Amniotic epithelial cell (primary cell): ENCODE measurements at places on chromosomes 5 and 9.

DNA sequence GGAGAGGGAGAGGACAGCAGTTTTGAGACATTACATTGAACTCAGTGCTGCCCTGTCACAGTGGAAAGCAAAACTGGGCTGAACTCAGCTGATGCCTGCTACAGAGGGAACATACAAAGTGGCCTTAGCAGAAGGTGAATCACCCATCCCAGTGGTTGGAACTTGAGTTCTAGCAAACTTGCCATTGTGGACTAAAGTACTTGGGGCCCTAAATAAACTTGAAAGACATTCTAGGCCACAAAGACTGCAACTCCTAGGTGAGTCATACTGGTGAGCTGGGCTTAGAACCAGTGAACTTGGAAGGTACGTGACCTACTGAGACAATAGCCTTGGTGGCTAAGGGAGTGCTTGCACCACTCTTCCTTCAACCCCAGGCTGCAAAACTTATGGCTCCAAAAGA, 155.7 kb upstream of the RIOK2 start:
- no peak for DNase-seq

DNA sequence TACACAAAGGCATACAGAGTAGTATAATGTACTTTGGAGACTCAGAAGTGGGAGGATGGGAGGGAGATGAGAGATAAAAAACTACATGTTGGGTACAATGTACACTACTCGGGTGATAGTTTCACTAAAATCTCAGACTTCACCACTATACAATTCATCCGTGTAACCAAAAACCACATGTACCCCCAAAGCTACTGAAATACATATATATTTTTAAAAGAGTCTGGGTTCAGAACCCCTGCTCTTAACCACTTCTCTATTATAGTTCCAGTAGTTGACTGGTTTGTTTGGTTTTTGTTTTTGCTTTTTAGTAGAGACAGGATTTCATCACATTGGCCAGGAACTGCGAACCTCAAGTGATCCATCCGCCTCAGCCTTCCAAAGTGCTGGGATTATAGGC, 22.6 kb downstream of the SGTB start:
- DNase-seq, result no peak

- DNase-seq, result peak; percentile 2
Measured at GRCh38 chr5:117955831-117956230, 1032.5 kb downstream of the DTWD2 start.

- no peak for DNase-seq
Measured at GRCh38 chr5:135236908-135237747, 161.9 kb downstream of the MACROH2A1 start.

DNA sequence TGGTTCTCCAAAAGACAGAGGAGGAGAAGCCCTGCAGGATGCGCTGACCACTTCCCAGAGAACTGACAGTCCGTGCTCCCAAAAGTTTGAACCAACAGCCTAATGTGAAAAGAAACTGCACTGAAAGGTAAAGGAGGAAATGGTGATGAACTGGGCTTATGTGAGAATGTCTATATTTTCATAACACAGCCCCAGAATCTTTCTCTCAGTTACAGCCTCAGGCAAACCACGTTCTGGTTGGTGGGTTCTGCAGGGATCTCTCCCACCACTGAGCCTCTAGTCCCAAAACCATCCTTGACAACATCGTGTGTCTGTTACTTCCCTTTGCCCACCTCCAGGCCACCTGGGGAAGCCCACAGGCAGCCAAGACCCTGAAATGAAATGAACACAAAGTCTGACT, 23.9 kb downstream of the SPARC start:
- DNase-seq, result no peak

DNA sequence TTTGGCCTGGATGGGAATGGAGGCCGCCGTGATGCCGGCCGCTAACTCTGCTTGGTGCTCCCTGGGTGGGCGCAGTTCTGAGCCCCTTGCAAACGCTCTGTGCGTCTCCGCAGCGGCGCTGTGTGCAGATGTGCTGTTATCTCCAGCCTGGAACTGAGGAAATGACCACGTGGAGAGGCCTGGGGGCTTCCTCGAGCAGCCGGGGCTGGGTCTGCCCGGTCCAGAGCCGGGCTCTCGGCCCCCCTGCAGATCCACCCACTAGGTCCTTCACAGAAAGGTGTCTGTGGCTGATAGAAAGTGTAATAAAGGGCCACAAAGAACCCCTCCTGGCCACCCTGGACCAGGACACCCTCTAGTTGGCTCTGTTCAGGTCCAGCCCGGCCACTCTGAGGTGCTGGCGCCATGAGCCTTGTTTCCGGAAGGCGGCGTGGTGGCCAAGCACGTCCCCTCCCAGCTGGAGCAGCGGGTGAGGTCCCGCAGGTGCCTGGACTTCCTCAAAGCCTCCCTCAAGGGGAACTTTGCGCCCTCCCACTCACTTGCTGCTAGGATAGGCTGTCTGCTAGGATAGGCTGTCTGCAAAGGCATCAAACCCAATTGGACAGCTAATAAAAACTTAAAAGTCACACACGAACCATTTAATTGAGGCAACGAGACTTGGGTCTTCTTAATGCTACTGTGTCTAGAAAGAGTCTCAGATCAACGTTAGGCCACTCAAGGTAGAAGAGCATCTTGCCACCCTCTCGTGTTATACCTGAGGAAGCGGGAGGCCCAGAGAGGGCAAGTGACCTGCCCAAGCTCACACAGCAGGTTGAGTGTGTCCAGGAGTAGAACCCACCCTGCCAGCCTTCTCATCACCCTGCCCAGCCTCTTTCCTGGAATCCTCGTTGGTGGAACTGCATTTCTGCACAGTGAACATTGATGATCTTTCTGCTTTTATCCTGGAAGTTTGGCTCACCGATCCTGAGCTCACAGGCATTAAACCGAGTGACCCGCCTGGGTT, 109.3 kb upstream of the FCN2 start:
- no peak for DNase-seq

GRCh38 chr5:136810261-136810801, 445.0 kb upstream of the TRPC7 start:
- DNase-seq, result peak; percentile 22

DNA sequence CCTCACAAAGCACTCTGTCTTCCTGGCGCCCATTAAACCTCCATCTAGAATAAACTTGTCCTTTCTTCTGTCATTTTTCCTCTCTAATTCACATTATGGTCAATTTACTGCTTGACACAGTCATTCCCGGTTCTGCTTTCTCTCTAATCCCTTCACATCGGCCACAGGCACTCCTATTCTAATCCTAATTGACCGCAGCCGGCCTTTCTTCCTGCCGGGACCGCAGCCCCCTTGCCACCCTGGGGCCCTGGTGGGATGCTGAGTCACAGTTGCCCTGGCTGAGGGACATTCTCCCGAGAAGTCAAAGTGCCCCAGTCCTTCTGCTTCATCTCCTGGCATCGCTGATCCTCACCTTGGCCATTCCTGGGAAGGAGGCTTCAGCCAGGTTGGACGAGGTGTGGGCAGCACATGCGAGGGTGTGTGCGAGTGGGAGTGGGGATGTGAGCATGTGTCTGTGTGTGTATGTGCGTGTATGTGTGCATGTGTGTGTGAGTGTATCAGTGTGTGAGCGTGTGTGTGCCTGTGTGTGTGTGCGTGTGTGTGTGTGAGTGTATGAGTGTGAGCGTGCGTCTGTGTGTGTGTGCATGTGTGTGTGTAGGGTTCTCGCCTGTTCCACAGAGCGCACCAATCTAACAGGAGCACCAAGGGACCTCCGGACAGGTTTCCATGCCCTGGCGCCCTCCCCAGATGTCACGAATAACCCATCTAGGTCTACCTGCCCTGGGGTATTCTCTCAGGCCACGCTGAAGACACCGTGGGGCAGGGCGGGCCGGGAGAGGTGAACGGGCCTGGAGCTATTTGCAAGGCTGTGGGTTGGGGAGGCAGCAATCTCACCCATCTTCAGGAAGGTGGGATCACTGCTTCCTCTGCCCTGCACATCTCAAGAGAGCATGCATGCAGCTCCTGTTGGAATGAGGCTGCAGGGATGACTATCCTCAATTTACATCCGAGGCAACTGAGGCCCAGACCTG, 191.2 kb downstream of the PAX5 start:
- DNase-seq, result peak; percentile 25

- DNase-seq, result peak; percentile 71
Measured at GRCh38 chr5:27130587-27130986, 92.2 kb upstream of the CDH9 start.

- DNase-seq, result no peak
Measured at GRCh38 chr9:5479994-5480694, 29.8 kb downstream of the CD274 start.

DNA sequence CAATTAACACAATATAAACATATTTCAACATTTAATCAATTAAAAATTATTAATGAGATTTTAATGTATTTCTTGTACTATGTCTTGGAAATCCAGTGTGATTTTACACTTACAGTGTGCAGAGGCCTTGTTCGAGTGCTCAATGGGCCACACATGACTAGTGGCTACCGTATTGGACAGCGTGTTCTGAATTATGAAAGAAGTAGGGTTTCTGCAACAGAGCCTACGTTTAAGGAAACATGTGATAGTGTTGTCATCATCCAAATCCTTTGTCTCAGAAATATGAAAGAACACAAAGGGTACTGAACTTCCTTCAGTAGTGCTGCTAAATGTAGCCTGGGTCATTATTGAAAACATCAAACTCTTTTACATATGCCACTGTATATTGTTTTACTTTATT, 29.5 kb downstream of the NPR3 start:
- no peak for DNase-seq

DNA sequence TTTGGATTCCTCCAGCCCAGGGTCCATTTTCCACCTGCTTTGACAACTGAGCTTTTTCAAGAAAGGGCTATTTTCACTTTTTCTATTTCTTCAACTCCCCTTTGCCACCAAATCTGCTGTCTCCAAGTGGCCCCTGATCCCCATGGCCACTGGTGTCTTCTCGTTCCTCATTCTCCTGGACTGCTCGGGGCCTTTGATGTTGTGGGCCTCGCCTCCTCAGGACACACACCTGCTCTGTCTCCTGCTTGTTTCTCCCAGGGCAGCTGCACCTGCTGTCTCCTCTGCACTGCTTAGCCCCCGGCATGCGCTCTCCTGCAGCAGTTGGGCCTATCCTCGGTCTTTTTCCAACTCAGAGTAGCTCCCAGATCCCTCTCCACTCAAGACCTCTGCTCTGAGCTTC, 16.3 kb upstream of the NANS start:
- no peak for DNase-seq

DNA sequence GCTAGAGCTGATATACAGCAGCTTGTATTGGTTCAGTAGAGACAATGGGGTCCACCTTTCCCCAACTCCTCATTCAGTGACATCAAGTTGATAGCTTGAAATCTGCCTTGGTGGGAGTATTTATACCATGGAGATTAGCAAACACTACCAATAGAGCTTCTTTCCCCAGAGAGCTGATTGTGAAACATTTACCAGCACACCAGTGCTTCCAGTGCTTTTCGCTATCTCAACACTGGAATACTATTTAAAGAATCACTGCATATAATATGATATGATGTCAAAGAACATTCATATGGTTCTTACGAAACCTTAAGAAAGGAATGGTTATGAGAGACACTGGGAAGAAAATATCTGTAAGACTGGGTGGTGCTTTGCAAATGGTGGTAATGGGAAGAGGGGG, 21.8 kb upstream of the RNF145 start:
- DNase-seq, result peak; percentile 90

DNA sequence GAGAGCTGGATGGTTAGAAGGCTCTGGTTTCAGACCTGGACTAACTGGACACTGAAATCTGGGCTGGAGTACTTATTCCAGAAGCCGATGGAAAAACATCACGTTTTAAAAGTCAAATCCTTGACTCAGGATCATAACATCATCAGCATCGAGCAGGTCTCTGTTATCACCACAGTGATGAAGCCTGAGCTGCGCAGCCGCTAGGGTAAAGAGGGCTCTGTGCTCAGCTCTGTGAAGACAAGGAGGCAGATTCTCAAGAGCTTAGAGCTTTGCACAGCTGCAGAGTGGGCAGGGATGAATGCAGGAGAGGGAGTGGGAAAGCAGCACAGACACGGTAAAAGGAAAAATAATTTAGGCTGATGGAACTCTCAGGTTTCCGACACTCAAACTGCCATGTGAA, 208.8 kb upstream of the TAS2R1 start:
- DNase-seq, result peak; percentile 3

- DNase-seq, result no peak
Measured at GRCh38 chr5:63573380-63573779, 388.9 kb downstream of the HTR1A start.

DNA sequence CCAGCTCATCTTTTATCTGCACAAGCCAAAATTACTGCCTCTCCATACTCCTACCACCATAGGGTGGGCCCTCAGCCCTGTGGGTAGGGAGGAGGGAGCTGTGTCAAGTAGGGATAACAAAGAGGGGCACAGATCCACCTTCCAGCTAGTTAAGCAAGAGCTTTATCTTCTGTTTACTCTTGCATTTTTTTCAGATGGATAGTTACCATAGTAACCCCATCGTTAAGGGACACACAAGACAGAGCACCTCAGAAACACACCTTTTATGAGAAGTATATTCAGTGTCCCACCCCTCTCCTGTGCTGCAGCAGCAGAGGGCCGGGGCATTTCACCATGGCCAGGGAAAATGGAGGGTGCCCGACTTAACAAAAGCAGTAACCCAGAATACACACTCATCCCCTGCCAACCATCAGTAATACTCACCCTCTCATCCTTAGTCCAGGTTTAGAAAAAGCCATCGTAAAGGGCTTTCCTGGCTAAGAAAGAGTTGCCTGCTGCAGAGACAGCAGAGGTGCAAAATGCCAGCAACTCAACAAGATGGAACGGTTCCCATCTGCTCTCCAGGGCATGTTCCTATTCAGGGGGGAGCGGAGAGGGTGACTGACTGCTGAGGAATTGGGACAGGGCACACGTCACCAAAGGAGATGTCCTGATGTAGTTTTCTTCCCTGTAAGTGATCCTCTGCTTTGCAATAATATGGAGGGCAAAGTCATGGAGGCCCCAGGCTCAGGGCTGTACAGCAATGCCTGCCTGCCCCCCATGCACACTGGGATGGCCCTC, 25.1 kb downstream of the MACROH2A1 start:
- peak; percentile 69 for DNase-seq

DNA sequence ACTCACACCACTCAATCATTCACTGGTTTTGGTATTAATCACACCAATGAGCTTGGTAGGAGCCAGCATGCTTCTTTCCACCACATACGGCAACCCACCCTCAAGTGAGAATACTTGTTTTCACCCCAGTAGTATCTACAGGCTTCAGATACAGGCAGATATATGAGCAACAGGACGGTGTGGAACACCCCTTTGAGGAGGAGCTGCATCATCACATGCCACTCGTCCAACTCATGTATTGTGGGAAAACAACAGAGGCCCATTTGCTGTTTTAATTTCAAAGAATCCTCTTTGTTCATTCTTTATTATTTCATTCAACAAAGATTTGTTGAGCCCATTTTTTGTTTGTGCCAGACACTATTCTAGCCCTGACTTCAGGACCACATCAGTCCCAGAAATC, 46.0 kb downstream of the RORB start:
- DNase-seq, result no peak

DNA sequence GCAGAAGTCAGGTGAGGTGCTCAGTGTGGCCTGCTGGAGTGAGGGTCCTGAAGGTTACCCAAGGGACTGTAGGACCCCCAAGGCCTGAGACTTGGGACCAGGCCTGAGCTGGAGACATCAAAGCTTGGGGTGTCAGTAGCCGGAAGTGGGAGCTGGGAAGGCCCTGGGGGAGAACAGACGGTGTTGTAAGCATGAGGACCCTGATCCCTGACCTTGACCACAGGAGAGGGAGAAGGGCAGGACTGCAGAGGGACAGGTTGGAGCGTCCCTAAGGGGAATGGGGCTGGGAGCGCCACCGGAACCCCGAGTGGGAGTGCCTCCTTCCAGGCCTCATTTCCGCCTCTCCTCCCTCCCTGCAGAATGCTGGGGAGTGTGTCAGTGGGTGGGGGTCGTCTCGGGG, 533 bp downstream of the TTC16 start:
- DNase-seq, result no peak
